Activated CD4-positive, alpha-beta T cell treated with anti-CD3 and anti-CD28 coated beads for 24 hours (primary cell): ENCODE measurements at places on chromosomes 2 and 18.

GRCh38 chr2:109001201-109001600, 12.2 kb upstream of the EDAR start:
- no peak for DNase-seq

DNA sequence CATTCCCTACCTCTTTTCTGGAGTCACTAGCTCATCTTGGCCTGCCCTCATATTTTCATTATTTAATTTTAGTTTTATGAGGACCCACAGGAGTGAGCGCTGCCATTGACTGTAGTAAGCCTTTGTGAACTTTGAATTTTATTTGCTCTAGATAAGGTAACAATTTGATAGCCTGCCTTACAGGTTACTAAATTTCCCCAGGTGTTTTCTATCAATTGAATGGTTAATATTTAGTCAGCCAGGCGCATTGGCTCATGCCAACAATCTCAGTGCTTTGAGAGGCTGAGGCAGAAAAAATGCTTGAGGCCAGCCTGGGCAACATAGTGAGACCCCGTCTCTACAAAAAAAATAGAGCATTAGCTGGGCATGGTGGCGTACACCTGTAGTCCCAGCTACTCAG, 50.2 kb downstream of the DAW1 start:
- no peak for DNase-seq

GRCh38 chr2:236548179-236548921, 21.3 kb upstream of the ACKR3 start:
- no peak for DNase-seq

DNA sequence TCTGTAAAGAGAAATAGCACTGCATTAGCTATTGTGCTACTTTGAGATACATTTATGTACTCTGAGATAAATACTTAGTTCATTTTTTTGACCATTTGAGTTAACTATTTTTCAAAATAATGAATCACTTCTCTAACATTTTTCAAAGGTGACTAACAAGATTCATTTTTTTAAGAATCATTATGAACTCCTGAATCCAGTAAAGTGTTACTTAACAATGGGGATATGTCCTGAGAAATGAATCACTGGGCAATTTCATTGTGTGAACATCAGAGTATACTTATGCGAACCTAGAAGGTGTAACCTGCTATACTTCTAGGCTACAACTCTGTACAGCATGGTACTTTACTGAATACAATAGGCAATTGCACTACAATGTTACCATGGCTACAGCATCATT, 355.8 kb downstream of the ARL6IP6 start:
- DNase-seq = no peak

DNA sequence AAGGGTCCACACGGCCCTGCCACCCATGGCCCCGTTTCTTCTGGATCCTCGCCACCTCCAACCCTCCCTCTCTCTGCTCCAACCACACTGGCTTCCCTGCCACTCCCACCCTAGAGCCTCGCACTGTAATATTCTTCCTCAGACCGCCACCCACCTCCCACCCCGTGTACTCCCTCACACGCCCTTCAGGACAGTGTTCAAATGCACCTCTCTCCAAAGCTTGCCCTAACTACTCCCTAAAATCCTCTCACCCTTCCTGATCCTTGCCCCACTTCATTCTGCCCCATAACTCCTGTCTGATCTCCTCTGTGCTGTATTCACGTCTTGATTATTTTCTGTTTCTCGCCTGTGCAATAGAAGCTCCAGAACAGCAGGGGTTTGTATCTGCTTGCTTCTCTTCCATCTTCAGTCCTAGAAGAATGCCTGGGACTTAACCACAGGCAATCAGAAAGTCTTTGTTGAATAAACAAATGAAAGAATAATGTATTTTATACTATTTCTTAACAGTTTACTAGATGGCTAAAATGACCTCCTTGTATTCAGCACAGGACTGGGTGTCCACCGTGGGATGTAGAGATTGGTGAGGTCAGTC, 25.5 kb downstream of the EPB41L3 start:
- no peak for DNase-seq

DNA sequence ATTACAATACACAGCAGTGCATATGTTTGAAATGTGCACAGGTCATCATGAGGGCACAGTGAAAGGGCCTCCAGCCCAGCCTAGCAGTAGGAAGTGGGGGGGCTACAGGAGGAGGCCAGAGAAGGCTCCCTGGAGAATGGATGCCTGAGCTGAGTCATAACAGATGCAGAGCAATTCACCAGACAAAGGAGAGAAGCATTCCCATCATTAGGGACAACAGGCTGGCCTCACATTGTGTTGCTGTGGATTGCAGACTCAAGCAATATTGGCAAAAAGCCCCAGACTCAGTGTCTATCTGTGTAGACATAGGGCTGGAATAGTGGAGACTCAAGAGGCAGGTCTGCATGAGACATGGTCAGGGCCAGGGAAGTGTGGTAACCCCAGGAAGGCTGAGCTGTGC, 329.9 kb downstream of the DLGAP1 start:
- no peak for DNase-seq

GRCh38 chr18:10170375-10170774, 256.6 kb downstream of the VAPA start:
- no peak for DNase-seq

DNA sequence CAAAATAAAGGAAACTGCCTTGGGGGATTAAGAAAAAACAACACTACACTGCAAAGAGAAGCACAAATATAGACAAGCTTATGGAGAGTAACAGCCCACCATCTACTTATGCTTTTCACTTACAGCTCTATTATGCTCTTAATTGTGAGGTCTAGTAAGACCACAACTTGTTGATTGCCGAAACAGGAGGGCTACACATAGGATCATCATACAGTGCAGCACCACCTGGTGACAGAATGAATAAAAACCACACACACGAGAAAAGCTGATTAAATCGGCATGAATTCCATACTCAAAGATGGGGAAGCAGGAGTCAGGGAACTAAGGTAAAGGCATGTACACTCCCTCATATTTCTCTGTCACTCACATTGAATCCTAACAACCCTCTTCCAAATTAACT, 259.2 kb downstream of the IKZF2 start:
- no peak for DNase-seq

- no peak for DNase-seq
These were observed 6.1 kb downstream of the AFF3 start for GRCh38 chr2:100136310-100136709.

- no peak for DNase-seq
These were observed 182.3 kb downstream of the RDH14 start for GRCh38 chr2:18378020-18378653.

DNA sequence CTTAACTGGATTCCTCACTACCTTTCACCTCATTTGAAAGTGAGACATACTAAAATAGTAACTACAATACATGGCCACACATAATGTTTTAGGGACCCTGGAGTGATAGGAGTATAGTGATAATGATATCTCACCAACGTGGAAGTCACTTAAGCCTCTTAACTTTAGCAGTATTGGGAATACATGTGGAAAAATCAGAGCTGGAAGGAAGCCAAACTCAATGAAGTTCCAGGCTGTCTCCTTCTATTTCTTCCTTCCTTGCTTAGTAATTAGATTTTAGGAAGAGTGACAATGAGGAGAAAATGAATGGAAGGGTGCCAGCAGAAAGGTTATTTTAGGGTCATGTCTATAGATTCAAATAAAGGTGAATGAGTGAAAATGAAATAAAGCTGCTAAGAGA, 387.3 kb downstream of the PLCL1 start:
- DNase-seq = no peak

DNA sequence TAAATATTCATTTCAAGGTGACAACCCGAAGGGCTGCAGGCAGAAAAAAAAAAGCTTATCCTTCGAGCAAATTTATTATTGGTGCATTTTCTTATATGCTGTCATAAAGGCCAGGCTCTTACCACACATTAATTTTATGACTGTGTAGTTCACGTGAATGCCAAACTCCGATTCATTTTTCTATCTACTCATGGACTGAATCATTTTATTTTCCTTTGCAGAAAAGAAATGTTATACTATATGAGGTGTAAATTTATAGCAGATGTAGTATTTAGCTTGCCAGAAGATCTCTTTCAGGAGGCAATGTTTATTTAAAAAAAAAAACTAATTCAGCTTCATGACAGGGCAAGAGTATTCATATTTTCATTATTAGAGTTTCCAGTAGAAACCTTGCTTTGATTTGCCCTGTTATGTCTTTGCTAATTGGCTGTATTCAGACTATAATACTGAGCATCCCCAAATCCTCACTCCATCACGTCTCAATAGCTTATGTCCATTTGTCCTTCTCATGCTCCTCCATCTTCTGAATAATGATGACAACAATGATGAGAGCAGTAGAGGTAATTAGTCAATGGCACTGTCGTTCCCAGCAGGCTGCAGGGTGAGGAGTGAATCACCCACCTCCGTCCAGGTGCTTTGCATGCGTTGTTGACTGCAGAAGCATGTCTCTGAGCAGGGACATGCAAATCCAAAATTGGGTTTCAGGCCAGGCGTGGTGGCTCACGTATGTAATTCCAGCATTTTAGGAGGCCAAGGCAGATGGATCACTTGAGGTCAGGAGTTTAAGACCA, 101.1 kb upstream of the RAB12 start:
- DNase-seq = no peak

DNA sequence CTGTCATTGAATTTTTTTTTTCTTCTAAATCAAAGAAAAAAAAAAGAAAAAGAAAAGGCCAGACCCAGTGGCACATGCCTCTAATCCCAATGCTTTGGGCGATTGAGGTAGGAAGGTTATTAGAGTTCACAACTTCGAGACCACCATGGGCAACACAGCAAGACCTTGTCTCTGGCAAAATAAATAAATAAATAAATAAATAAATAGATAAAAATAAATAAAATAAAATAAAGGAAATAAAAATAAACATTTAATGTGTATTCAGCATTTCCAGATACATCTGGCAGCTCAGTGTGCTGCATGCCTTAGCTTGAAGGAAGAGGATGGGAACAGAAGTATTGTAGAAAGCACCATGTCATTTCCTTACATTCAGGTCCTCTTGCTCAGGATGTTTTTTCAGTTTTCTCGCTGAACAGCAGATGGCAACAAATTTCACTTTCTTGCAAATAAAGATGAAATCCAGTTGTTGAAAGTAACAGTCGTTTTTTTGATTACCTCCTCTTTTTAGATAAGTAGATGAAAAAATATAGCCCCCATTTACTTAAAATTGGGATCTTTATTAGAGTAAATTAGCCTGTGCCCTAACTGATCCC, 25.7 kb upstream of the FAM178B start:
- no peak for DNase-seq

GRCh38 chr2:45448217-45448616, 162.8 kb downstream of the SRBD1 start:
- no peak for DNase-seq
